ENCODE measurements at places on chromosomes 5 and 9.

- DNase-seq, result no peak
Observed at GRCh38 chr5:141001446-141001843, 35.2 kb downstream of the PCDHAC2 start.

DNA sequence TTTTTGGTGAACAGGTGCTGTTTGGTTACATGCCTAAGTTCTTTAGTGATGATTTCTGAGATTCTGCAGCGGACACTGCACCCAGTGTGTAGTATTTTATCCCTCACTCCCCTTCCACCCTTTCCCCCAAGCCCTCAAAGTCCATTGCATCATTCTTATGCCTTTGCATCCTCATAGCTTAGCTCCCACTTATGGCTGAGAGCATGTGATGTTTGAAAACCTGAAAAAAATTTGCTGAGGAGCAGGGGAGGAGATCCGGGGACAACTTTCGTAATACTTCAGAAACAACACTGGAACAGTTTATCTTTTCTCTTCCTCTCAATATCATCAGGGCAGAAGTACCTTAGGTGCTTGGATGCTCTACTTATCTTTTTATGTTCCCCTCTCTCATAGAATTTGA lies 226.4 kb downstream of the ADAMTS6 start:
- DNase-seq, result no peak

- no peak for DNase-seq
Observed at GRCh38 chr9:8651070-8651845, 851.7 kb upstream of the DMAC1 start.

DNA sequence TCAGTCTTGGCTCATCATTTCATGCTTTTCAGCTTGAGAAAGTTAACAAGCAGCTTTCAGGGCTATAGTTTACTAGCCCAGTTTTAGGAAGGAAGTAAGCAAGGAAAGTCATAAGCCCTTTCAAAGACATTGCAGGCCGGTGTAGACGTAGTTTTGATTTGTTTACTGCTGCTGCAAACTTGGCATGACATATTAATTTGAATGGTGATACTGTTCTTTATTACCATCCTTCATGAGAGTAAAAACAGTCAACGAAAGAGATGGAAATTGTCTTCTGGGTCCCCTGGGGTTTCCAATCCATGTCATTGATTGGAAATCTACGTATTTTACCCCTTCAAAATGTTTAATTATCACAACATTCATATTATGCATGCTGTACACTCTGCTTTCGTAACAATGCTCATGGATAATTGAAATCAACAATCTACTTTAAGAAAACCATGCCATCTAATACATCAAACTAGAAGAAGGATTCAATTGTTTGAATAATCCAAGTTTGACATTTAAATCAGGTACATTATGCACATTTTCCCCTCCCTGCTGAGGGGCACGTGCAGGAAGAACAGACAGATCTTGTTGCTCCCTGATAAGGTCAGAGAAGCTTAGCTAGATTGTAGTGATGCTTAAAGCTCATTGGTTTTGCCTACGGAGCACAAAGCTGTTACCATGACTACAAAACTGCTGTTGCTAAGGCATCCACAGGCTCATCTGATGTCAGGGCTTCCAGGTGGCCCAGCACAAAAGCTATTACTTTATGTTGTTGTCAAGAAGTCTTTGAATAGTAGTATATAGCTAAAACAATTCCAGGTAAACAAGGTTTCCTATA lies 139.9 kb upstream of the PRLR start:
- no peak for DNase-seq

GRCh38 chr9:90343991-90344390 lies 298.6 kb downstream of the DIRAS2 start:
- no peak for DNase-seq

GRCh38 chr9:84969736-84970135 lies 300.2 kb downstream of the NTRK2 start:
- DNase-seq, result no peak

DNA sequence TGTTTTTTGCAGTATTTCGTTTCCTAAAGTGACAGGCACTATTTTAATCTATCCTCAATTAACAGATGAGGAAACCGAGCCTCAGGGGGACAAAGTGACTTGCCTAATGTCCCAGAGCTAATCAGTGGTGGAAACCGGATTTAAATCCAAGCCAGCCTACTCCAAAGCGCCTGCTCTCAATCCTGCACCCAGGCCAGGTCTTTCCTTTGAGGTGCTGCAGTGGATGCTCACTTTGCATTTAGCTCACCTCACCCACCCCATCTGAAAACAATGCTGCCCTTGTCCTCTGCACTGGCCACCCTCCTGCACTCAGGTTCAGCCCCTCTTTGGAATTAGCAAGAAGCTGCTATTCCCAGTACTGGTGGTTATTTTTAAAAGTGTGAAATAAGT lies 16.0 kb downstream of the ANGPTL2 start:
- no peak for DNase-seq

DNA sequence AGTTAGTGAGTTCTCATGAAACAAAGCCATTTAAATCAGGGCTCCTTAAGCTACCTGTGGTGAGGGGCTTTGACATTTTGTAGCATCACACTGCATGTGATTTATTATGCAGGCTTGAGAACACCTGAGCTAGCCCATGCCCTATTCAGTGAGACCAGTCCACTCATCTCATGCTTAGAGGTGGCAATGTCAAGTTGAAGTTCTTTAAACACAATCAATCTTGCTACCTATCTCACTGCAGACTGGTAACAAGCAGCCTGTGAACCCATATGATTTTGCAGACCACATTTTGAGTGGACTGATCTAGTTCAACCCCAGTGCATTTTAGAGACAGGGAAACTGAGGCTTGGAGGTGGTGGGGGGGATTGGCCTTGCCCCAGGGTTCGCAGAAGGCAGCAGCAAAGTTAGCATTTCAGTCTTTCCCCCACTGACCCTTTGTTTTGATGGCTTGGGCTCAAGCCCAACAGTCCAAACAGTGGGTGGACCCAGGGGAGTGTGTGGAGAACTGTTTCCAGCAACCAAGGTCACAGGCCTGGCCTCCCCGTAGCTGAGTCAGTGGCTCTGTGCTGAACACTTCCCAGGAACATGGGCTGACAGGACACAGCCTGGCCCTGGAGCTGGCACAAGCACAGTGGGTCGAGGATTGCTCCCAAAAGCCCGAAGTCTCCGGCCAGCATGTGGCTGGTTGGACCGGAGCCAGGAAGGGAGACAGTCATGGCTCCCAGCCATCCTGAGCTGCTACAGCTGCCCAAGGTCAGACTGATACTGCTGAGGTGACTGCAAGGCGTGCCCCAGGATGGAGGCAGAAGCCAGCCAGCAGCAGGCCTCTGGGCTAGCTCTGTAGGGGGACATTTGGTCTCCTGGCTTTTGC lies 95.3 kb downstream of the RGS3 start:
- DNase-seq, result peak; percentile 84
